Activated CD4-positive, CD25-positive, alpha-beta regulatory T cell treated with anti-CD3 and anti-CD28 coated beads, Interleukin-2, amount 50 U/mL, for 16 hours (primary cell): ENCODE measurements at places on chromosomes 5 and 9.

DNA sequence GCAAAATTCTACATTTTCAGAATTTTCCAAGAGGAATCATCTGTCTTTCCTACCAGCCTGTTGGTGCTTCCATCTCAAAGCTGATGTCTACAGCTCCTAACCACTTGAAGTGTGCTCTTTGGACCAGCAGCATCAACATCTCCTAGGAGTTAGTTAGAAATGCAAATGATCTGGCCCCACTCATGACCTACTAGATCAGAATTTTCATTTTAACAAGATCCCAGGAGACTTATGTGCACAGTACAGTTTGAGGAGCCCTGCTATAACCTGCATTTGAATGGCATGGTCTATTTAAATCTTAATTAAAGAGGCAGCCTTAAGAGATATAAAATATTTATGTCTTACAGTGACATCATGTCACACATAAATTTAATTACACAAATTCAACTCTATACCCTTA is 33.8 kb downstream of the ITK start:
- DNase-seq, result no peak

DNA sequence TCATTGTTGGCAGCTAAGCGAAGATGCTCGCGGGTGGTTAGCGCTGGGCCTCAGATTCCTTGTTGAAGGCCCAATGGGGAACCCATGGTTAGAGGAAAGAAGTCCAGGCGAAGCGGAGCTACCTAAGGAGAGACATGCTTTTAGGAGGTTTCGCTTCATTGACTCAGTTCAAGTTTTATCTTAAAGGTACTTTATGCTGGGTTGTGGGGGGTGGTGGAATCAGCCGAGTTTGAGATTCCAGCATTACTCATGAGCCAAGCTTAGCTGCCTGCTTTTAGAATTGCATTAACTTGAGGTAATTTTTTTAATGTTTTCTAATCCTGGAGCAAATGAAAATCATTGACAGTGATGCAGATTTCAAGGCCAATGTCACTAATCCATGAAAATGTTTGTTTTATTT is 16.1 kb downstream of the MEGF10 start:
- no peak for DNase-seq

GRCh38 chr5:57244331-57244730 is 70.5 kb downstream of the GPBP1 start:
- DNase-seq, result no peak

DNA sequence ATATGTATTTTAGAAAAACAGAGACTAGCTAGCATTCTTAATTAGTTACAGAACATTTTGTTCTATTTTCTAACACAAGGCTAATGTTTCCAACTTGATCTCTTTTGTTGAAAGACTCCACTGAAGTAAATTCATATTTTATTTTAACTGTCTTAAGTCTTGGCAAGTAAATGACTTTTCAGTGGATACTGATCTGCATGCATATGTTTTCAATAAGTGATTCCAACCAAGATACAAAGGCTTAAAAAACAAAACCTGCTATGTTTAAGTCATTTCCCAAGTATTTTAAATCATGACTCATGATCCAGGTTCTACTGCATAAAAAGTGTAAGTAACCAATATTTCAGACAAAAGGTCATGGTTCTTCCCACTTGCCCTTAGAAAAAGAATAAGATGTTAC is 5.7 kb downstream of the CDO1 start:
- no peak for DNase-seq

DNA sequence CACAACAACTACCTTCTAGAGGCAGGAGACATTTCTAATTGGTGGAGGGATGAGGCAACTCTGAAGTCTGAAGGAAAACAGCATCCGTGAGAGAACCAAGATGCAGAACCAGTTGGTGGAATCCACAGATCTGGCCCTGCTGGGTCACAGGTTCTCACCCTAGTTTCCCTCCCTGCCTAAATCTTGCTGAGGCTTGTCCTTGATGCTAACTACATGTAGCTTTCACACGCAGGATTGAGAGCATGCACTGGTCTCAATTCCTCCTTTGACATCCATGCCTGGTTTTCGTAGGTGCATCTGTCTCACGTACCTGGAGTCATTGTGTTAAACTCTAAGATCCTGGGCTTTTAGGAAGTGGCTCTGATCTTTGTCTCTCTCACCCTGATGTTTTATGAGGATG is 9.7 kb upstream of the F2RL1 start:
- no peak for DNase-seq
